ENCODE measurements at places on chromosomes 7 and 10.
A peak's percentile ranks its signal among the peaks of the same experiment; 100 is the strongest.

DNA sequence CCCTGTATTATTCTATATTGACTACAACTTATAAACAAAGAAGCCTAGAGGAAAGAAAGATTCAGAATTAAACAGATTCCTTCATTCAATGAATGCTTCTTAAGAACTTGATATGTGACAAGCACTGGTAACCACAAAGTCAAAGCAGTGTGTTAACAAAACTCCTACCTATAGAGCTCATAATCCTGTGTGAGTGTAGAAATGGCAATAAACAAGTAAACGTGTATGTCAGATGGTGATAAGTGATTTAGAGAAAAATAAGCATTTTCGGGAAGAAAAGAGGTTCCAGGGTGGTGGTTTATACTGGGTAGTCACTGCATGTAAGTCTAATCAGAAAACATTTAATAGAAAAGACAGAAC, 141.3 kb downstream of the JMJD1C start:
- DNase-seq: no peak

GRCh38 chr7:32273297-32273696, 203.1 kb upstream of the PDE1C start:
- no peak for DNase-seq

DNA sequence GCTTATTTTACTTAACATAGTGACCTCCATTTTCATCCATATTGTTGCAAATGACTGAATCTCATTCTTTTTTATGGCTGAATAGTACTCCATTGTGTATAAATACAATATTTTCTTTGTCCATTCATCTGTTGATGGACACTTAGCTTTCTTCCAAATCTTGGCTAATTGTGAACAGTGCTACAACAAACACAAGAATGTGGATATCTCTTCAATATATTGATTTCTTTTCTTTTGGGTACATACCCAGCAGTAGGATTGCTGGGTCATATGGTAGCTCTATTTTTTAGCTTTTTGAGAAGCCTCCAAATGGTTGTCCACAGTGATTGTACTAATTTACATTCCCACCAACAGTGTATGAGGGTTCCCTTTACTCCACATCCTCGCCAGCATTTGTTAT, 58.0 kb downstream of the CREB5 start:
- no peak for DNase-seq

DNA sequence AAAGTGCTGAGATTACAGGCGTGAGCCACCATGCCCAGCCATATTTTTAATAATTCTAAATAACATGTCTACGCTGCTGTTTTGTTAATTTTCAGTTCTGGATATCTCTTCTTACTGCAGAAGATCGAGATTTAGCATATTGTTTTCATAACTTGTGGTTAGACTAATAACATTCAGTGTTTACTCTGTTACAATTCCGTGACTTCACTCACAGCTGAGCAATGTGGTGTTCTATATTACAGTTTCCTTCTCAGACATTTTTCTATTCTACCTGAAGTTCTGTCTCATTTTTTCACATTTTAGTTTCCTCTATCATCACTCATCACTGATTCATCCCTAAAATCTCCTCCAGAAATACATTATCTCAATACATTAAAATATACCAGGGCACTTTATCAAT, 10.9 kb downstream of the RNF32 start:
- DNase-seq: no peak

- no peak for DNase-seq
Measured at GRCh38 chr7:42699380-42700178, 212.3 kb downstream of the C7orf25 start.

DNA sequence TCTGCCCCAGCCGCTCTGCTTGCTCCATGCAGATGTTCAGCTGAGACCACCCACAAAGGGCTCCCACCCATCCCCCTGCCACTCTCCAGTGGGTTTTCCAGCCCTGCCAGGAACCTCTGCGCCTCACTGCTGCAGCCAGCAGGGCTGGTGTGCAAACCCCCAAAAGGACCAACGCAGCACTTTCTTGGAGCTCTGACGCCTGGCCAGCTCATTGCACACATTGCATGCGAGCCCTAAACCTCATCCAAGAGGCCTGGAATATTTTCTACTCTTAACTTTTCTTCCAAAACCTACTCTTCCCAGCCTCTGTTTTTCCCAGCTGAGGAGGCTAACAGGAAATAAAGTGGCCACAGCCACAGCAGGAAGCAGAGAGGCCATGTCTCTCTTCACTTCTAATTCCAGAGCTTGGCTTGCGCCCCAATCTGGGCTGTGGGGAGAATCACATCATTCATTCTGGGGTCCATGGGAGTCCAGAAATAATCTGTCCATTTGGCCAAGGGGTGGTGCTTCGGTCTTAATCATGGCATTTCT, 4.6 kb upstream of the FAM170B start:
- DNase-seq: no peak

DNA sequence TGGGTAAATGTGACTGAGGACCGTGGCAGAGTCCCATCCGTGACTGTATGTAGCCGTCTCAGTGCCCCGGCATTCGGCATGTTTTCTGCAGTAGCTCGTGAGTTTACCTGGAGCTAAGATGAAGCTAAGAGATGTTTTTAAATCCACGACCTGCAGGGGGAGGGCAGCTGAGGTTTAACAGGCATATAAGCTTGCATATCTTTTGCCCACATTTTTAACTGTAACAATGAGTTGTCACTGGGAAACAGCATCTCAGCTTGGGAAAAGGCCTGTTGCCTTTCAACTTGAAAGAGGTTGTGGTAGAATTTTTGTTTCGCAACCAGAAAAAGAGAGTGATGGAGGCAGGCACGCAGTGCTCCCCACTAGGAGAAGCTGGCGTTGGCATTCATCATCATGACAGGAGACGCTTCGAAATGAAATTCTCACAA, 77.7 kb downstream of the CELF2 start:
- DNase-seq: no peak

- no peak for DNase-seq
Measured at GRCh38 chr7:77450054-77450453, 33.9 kb upstream of the GSAP start.

GRCh38 chr7:142352543-142352942, 94.7 kb upstream of the PRSS58 start:
- no peak for DNase-seq

DNA sequence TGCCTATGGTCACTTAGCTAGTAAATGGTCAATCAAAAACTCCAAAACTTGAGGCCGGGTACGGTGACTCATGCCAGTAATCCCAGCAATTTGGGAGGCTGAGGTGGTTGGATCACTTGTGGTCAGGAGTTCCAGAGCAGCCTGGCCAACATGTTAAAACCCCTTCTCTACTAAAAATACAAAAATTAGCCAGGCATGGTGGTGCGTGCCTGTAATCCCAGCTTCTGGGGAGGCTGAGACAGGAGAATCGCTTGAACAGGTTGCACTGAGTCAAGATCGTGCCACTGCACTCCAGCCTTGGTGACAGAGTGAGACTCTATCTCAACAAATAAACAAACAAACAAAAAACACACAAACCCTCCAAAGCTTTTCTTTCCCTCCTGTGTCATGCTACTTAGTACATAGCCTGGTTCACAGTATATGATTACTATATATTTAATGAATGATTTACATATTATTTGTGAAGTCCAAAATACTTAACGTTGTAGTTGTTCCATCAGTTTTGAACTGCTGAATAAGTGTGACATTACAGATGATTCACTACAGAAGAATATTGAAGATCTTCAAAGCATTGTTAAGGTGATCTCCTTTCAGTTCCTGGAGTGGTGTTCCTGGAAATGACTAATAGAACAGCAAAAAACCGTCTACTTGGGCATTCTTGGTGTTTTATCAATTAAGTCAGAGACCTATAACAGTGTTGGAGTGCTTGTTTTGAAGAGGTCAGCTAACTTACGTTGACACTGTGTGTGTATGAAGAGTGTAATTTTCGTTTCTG, 72.9 kb downstream of the ADK start:
- DNase-seq: peak; percentile 32

- DNase-seq: no peak
Measured at GRCh38 chr10:34689053-34689452, 126.0 kb downstream of the PARD3 start.

GRCh38 chr7:127525866-127526480, 59.4 kb downstream of the GCC1 start:
- DNase-seq: no peak

GRCh38 chr10:43204042-43204942, 62.6 kb downstream of the RASGEF1A start:
- DNase-seq: peak; percentile 78

GRCh38 chr10:123637326-123637880, 28.8 kb upstream of the GPR26 start:
- DNase-seq: no peak

DNA sequence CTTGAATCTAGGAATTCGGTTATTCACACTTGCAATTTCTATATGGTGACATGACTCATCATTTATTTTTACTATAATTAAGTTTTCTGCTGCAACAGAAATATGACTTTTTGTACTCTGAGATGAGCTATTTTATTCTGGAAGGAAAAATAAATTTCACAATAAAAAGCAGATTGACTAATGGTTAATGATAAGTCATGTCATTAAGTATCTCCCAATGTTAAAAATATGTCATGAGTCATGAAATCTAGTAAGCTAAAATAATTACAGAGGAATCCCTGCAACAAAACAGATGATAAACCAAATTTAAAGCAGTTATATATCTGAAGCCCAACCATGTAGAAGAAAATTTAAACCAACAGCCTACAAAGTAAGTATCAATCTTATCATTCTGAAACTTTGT, 149.2 kb downstream of the CACNA2D1 start:
- DNase-seq: no peak

DNA sequence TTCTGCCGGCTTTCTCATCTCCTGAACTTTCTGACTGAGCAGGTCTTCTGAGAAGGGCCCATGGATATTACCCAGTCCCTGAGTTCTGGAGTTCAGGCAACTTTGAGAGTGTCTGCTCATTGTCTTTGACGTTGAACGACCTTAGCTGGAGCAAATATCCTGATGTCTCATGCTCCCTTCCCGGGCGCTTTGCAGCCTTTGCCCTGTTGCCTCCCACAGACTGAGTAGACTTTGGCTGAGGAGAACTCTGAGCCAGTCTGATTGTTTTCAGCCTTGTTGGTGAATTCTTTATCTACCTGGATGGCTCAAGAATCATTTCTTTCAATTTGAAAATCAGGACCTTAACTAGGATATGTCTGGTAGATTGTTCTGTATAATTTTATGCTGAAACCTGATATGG, 353.7 kb downstream of the GLRX3 start:
- DNase-seq: no peak

DNA sequence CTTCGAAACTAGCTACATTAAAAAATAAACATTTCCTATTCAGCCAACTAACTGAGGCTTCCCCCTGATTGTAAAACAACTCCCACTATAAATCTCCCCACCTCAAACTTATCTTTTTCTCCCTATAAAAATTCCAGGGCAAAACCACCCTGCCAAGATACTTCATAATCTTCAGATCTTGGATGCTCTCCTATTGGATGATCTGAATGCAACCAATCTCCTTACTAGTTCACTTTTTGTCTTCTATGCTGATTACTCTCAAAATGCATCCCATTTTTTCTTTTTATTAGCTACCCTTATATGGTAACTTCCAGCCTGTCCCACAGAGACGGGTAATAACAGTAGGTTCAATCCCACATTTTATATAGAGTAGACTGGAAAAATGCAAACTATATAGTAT, 15.0 kb upstream of the PRSS58 start:
- DNase-seq: no peak

DNA sequence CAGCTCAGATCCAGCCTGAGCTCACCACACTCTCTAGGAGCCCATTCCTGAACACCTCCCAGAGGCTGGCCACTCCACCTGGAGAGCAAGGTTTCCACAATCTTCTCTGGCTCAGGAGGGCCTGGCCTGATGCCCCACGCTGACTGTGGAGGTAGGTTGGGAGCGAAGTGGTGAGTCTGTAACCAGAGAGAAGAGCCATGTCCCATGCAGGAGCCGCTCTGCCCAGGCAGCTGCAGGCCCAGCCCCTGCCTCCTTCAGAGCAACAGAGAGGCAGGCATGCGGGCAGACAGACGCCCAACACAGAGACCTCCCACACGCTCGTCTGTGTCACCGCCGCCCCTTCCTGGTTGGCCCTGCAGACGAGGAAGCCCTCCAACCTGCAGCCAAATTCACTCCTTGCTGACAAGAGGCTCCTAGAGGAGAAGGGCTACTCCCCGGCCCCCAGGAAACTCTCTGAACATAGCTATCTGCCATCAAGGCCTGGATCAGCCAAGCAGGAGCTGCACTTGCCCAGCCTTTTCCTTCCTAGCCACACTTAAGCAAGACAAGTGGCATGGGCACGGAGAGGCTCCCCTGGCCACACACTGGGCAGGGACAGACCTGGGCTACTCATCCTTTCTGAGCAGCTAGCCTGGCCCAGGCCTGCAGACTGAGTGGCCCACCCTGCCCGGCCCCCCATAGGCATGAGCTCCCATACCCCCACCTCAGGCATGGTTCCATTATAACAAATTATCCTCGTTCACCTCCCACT, 101.9 kb downstream of the GRID1 start:
- DNase-seq: no peak

DNA sequence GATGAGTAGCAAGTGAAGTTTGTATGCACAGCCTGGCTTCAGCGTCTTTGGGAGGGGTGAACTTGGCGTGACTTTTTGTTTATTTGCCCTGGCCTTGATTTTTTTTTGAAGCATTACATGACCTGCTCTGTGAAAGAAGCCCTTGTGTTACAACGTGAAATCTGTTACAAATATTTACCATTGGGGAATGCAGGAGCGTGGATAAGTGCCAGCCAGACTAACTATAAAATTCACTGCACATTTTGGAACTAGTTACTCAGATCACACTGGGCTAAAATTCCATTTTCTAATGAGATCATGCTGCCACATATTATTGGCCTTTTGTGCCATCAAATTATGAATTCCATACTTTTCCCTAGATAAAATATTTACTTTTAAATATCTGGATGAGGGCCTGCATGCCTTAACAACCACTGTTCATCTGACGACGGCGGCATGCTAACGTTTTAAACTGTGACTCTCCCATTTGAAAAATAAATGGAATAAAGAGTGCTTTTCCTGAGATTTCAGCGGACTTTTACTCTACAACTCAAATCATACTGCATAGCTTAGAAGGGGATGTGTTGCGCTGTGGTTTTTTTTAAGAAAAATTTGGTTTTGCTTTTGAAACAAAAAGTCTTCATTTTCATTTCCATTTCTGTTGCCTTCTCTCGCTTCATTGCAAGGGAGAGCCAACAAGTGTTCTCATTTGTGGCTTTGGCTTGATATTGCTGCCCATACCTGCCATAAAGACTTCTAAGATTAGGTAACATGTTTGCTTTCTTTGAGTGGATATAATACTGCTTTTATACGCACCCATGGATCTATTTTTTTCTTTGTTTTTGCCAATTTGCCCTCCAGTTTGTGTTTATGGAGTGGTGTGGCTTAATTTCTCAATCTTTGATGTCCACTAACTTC, 352.2 kb downstream of the TFEC start:
- DNase-seq: peak; percentile 53

GRCh38 chr10:11757454-11757820, 15.3 kb downstream of the ECHDC3 start:
- DNase-seq: peak; percentile 96

DNA sequence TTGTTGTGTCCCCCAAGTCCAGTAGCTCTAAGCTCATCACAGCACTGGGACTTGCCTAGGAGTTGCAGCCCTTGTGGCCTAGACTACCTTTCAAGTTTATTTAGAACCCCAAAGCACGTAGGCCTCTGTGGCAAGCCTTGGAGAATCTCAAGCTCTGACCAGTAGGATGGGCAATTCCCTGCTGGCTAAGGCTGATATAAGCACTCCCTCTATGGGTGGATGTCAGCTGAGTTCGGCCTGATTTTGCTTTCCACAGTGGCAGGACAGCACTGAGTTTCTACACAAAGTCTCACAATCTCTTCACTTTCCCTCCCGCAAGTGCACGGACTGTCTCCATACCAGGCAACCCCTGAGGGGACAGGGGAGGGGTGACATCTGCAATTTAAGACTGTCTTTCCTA, 886.4 kb upstream of the LRRN3 start:
- DNase-seq: peak; percentile 40

All from DMS53 (cell line).